ENCODE measurements at places on chromosomes 1 and 21.
A peak's percentile ranks its signal among the peaks of the same experiment; 100 is the strongest.

DNA sequence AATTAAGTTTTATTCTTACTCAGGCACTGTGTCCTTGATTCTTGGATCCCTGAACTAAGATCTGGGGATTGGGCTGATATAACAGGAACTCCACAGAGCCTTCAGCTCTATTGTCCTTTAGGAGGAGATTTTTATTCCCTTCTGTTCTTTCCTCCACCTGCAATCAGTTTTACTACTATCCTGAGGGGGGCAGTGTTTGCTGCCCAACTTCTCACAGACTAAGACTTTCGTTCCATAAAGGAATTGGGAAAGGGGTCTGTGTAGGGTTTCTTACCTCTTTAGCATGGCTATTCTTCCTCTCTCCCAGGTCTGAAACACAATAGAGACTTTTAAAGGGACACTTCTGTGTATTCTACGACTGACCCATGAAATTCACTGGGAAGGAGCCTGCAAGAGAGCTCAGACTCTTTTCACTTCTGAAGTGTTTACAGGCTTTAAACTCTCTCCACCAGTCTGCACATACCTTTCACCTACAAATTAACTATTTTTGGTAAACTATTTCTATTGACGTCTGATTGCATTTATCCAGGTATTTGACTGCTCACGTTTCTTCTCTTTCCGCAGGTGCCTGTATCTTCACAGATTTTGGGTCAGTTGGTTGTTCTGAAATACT is 103.3 kb upstream of the DEPDC1 start:
- DNase-seq, result peak; percentile 14

GRCh38 chr21:19048098-19048672 is 644.6 kb upstream of the TMPRSS15 start:
- DNase-seq, result no peak

DNA sequence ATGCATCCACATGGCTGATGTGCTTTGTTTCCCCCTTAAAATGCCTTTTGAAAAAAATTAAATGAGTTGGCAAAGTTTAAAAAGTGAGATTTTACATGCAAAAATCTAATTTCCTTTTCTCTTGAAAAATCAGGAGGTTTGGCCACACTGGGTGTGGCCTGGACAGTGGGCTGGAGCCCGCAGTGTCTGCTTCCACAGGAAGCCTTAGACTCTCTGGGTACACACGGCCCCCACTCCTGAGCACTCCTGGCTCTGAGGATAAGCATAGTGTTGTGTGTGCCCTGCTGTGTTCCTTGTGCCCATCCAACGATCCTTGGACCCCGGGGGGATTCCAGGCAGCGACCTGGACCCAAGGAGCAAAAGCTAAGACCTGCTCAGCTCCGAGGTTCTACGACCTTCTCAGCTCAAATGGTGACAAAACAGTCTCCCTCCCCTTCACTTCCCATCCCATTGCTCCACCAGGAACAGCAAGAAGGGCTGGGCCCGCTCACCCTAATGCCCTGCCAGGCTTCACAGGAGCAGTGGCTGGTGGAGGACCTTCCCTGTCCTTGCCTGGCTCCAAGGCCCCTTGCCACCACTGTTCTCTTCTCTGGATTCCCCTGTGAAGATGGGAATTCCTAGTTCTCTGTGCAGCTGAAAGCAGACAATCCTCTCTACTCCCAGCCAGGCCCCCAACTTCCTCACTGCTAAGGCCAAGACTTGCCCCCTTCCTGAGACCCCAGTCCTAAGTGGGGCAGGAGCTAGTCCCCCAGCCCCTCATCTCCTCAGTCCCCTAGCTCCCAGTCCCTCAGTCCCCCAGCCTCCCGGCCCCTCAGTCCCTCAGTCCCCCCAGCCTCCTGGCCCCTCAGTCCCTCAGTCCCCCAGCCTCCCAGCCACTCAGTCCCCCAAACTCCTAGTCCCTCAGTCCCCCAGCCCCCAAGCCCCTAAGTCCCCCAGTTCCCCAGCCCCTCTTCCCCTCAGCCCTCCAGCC is 395.8 kb downstream of the PTPRU start:
- no peak for DNase-seq

- no peak for DNase-seq
These were observed 149.8 kb upstream of the NR5A2 start for GRCh38 chr1:199877526-199878384.

GRCh38 chr1:225845571-225846259 is 35.8 kb downstream of the EPHX1 start:
- DNase-seq, result peak; percentile 44

GRCh38 chr1:15882665-15883064 is 35.2 kb downstream of the SPEN start:
- no peak for DNase-seq

- no peak for DNase-seq
These were observed at the start of gene SLC6A17 for GRCh38 chr1:110150330-110151174. Gene SLC6A17, plus strand, starts transcription at chr1:110150494. Its CDS starts 16,436 bp downstream, at chr1:110166930.

GRCh38 chr1:155944444-155944799 is 3.0 kb downstream of the RXFP4 start:
- no peak for DNase-seq

- no peak for DNase-seq
These were observed 142.6 kb downstream of the PSMG1 start for GRCh38 chr21:39040494-39041110.

GRCh38 chr1:32878637-32879041 is 7.7 kb upstream of the HPCA start:
- DNase-seq, result no peak

GRCh38 chr1:119898530-119898929 is 2.2 kb upstream of the ADAM30 start:
- DNase-seq, result no peak

DNA sequence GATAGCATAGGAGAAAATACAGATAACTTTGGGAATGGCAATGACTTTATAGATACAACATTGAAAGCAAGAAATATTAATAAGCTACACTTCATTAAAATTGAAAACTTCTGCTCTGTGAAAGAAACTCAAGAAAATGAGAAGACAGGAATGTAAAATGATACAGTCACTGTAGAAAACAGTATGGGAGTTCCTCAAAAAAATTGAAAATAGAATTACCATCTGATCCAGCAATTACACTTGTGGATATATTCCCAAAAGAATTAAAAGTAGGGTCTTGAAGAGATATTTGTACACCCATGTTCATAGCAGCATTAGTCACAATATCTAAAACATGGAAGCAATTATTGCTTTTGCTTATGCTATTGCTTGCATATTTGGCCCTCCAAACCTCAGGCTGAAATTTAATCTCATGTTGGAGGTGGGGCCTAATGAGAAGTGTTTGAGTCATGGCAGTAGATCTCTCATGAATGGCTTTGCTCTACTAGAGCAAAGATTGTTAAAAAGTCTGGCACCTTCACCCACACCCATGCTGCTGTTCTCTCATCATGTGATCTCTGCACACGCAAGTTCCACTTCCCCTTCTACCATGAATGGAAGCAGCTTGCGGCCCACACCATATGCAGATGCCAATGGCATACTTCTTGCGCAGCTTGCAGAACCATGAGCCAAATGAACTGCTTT is 15.3 kb upstream of the AHCYL1 start:
- no peak for DNase-seq

DNA sequence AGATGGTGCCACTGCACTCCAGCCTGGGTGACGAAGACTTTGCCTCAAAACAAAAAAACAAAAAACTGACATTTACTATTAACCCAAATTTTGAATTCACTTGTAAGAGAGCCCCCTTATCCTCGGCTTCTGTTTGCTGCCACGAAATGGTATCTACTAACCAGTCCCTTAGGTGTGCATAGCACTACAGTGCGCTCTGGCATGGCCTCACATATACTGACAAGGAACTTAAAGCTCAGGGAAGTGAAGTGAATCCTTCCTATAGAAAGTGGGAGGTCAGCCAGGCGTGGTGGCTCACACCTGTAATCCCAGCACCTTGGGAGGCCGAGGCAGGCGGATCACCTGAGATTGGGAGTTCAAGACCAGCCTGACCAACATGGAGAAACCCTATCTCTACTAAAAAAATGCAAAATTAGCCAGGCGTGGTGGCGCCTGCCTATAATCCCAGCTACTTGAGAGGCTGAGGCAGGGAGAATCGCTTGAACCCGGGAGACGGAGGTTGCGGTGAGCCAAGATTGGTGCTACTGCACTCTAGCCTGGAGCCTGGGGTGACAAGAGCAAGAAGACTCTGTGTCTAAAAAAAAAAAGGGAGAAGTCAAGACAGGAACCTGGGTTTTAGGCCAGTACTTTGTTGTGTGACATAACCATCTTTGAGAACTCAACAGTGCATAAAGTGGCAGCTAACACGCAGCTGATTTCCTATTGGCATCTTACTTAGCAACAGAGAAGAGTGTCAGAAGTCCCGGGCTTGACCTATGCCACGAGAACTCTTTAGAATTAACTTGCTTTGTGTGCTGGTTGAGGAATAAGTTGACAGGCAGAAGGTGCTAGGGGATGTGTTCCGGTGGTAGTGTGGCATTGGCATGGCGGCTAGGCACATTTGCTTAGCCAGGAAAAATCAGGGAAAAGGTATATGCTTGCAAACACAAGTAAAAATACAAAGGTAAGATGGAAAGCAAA is 16.8 kb downstream of the ERRFI1 start:
- DNase-seq, result no peak

GRCh38 chr1:243735457-243735856 is 114.6 kb downstream of the AKT3 start:
- no peak for DNase-seq

DNA sequence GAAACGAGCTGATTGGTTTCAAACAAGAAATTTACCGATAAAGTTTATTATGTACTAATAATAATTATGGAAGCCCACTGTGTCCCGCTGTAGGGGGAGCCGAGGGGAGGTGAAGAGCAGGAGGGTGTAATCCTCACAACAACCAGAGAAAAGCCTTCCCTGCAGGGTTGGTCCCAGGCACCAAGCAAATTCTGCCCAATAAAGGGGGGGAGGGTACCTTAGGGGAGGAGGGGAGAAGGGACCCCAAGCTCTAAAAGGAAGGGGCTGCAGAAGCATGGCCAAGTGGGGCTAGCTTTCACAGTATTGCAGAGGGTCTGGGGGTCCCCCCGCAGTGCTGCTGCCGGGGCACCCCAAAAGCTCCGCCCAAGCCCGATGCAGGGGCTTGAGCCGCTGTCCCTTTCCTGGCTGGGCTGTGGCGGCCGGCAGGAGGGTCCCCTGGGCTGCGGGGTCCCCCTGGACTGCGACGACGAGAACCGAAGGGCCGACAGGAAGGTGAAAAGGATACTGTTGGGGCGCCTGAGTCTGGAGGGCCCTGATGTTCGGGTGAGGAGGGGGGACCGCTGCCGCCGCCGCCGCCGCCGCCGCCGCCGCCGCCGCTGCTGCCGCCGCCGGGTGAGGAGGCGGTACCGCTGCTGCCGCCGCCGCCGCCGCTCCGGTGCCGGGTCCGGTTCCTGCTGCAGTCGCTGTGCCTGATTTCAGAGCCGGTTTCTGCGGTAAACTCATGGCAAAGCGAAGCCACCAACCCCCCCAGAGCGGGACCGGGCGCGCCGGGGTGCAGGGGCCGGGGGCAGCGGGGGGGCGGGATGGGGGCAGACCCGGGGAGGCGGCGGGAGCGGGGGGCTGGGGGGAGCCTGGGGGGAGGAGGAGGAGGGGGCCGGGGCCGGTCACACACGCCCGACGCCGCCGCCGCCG is 771 bp downstream of the EIF4G3 start:
- DNase-seq, result peak; percentile 54

DNA sequence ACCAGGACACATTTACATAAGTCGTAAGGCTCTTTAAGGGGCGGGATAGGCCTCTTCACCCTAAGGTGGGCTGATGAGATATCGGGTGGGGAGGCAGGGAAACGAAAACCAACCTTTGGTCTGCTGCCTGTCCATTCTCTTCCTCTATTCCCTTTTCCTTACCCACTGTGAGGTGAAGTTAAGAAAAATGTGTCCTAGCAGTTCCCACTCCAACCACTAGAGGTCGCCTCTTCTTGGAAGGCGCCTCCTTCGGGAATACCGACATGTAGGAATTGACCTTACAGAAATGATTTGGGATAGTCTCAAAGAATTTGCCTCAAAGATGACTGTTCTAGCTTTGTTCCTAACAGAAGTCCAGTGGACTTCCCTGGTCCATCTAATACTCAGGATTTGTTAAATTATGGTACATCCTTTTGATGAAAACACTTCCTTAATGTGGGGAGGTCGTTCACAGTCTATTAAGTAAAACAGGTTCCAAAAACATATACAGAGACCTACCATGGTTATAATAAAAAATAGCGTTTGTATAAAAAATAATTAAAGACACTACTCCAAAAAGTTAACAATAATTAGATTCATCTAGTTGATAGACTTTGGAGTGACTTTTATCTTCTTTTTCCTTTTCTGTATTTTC is 14.1 kb downstream of the AZIN2 start:
- peak; percentile 47 for DNase-seq

DNA sequence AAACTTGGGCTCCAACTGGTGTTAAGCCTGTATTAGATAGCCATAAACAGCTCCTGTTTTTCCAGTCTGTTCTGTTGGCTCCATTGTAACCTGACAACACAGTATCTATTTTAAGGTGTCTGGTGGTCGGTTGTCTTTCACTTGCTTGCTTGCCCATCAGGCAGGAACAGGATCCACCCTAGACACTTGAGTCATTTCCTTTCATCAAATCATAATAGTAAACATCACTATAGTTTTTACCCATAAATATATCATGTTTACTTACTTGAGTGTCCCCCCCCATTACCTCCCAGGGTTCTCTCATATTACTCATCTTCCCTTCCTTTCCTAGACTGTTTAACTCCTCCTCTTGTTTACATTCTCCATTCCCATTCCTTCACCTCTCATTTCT is 2.9 kb downstream of the DDI2 start:
- peak; percentile 34 for DNase-seq

DNA sequence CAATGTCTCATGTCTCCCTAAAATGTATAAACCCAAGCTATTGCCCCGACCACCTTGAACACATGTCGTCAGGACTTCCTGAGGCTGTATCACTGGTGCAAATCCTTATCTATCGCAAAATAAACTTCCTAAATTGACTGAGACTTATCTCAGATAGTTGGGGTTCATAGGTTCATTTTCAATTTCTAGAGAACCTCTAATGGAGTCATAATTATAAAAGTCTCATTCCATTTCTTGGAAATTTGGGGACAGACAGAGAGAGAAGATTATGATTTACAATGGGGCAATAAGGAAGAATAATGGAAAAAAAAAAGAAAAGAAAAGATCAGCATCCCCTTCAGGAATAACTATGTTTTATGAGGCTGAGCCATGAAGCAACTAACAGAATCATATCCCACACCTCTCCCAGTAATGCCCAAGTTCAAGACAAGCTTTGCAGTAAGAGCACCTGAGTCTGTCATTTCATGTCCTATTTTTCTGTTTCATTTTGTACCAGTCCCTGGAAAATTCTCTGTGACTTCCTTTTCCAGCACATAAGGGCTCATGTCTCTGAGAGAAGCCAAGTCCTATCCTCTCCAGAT is 70.0 kb upstream of the ETS2 start:
- no peak for DNase-seq

DNA sequence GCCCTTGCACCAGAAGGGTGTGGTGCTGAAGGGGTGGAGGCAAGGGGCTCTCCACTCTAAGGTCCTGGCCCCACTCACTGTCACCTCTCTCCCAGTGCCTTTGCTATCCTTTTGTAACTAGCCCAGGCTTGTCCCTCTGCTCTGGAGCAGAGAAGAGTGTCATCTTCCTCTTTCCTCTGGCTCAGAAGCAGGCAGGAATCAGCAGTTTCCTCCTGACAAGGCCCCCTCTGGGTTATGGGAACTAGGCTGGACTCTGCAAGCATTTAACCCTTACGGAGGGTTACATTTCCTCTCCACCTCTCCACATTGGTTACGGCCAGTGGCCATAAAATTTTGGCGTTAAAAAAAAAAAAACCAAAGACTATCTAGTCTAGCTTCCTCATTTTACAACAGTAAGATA is 30.4 kb downstream of the PLXNA2 start:
- no peak for DNase-seq

GRCh38 chr1:53141487-53142055 is 867 bp downstream of the SLC1A7 start:
- no peak for DNase-seq

Measured in SW480 (cell line).